ENCODE measurements at places on chromosomes 12 and 14.

GRCh38 chr12:1205512-1206060 is 214.6 kb downstream of the ERC1 start:
- no peaks in the 10 kb centered on the region for H3K27me3 ChIP-seq
- no peaks in the 10 kb centered on the region for H3K36me3 ChIP-seq
- H3K27ac ChIP-seq: peak overlapping the region; percentile 90
- DNase-seq: no peak

DNA sequence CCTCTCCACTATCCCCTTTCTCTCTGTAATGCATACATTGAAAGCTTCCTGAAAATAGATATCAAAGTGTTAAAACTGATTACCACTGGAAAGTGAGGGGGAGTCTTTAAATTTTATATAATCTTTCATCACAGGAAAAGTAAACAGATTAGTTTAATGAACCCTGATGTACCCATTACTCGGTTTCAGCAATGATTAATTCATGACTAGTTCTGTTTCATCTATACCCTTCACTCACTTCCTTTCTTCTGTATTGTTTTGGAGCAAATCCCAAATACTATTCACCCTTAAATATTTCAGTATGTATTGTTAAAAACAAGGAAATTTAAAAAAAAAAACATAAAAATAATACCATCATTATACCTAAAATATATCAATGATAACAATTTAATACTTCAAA is 67.3 kb upstream of the TMCC3 start:
- DNase-seq: no peak
- peaks cover 4% of the 10 kb centered on the region for H3K36me3 ChIP-seq

DNA sequence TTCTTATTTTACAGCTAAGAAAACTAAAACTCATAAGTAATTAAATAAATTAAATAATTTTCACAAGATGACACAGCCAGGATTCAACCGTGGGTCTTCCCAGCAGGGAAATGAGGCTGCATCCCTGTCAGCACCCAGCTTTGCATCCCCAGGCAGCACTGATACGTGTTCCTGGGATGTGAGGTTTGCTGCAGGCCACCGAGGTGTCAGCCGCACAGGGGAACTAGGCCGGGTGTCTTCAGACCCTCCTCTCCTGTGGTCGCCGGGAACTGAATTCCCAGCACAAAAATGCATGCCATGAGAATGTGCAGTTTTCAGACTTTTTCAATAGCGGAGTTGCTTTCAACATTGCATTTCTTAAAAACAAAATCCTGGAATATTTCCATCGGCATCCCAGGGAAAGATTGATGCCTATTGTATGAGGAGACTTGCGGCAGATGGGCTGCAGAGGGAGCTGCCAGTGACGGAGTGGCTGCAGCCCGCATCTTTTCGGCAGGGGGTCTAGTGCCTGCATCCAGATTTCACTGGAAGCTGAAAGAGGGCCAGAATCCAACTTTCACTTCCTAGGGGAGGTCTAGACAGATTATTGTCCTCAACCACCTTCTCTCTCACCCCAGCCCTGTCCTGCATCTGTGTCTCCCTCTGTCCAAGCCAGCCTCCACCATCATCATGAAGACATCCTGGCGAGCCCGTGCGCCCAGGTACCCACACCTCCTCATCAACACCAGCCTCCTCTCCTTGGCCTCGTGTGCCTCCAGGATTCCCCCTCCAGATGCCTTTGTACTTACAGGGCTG is 12.6 kb downstream of the LRTM2 start:
- no peak overlapping the region for H3K27ac ChIP-seq
- DNase-seq: no peak
- peaks cover 33% of the 10 kb centered on the region for H3K27me3 ChIP-seq
- no peaks in the 10 kb centered on the region for H3K36me3 ChIP-seq
- H3K4me3 ChIP-seq: no peak overlapping the region
- H3K4me1 ChIP-seq: no peaks in the 10 kb centered on the region

DNA sequence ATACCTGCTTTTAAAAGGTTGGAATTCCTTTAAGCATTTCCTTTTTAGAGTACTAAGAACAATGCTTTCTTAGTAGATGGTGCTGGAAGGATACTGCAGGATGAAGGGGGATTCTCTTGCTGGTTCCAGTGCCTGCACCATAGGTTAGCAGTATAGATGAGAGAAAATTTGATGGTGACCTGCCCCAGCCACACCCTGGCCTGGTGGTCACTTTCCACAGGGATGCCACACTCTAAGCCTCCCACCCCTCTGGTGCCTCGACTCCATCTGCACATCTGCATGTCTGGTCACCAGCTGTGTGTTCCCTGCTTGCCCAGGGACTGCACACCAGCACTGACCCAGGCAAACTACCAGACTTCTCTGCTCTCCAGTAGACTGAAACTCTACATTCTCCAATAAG is 19.1 kb downstream of the SLC2A3 start:
- no peak overlapping the region for H3K4me3 ChIP-seq
- H3K27ac ChIP-seq: no peak overlapping the region
- no peaks in the 10 kb centered on the region for H3K27me3 ChIP-seq
- H3K4me1 ChIP-seq: peaks cover 3% of the 10 kb centered on the region

DNA sequence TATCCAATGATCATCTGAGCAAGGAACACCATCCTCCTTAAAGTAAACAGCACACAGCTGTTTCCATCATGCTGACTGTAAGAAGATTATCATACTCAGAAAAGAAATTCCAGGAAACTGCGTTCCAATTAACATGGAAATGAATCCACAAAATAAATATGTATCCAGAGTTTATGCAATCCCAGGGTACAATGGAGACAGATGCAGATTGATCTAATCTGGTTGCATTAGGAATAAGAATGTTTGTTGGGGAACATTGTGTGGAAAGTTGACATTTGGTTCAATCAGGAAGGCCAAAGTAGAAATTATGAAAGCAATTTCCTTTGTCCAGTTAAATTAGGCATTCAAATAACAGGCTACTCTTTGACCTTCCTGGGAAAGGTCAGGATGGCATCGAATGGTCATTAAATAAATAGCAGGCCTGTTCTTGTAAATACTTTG is 236.9 kb upstream of the AMIGO2 start:
- peaks cover 69% of the 10 kb centered on the region for H3K4me1 ChIP-seq
- no peaks in the 10 kb centered on the region for H3K36me3 ChIP-seq
- H3K27me3 ChIP-seq: no peaks in the 10 kb centered on the region
- H3K27ac ChIP-seq: peak overlapping the region; percentile 7
- peak overlapping the region; percentile 77 for H3K4me3 ChIP-seq

DNA sequence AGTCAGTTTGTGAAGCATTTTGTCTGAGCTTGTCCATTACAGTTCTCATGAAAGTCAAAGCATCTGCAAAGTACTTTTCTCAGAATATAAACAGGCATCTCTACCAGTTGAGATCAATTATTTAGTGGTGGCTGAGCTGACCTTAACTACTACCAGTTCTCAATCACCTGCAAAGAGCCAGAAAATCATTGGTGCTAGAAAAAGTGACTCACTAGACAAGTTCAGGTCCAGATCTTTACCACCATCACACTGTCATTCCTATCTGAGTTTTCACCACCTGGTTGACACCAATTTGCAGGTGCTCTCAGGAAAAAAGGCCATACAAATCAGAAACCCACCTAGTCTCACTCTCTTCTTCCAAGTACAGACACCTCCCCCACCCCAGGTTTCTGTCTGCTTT is 33.3 kb downstream of the ITPR2 start:
- no peak for DNase-seq
- H3K27me3 ChIP-seq: no peaks in the 10 kb centered on the region
- peaks cover 26% of the 10 kb centered on the region for H3K4me1 ChIP-seq

DNA sequence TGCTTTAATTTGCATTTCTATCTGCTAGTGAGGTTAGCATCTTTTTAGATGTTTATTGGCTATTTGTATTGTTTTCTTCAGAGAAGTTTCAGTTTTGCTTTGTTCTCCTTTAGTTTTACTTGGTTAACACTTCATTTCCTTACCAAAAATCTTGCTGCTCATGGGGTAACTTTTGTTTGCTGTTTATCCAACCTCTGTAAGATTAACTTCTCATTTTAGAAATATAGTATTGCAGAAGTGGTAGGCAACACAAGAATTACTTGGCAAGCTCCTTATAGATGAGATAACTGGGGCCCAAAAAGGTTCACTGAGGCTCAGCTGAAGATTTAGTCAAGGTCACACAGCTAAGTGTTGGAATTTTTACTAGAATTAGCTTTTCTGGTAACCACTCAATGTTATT is 40.5 kb downstream of the ALKBH1 start:
- no peak overlapping the region for H3K27ac ChIP-seq
- no peaks in the 10 kb centered on the region for H3K27me3 ChIP-seq
- H3K4me1 ChIP-seq: no peaks in the 10 kb centered on the region
- no peaks in the 10 kb centered on the region for H3K36me3 ChIP-seq

DNA sequence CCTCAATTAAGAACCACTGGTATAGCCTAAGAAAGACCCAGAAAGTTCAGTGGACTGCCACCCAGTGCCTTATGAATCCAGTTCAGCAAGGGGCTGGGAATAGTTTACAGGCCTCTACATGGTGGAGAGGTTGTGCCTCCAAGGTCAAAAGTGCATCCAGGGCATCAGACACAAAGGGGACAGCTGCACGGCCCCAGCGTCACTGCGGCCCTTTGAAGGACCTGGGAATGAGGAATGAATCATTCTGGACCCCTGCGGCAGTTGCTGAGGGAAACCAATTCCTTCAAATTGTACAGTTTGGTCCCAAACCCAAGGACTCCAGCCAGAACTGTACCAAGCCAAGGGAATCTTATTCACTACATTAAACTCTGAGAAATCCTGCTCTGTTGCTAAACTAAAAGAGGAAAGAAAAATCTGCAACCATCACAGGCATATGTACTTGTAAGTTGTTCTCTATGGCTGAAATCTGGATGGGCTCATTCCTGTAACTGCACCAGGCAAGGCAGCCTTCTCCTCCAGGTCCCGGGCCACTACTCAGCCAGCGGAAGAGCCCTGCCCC is 10.9 kb upstream of the NGB start:
- DNase-seq: no peak
- H3K27ac ChIP-seq: no peak overlapping the region
- no peaks in the 10 kb centered on the region for H3K27me3 ChIP-seq
- no peaks in the 10 kb centered on the region for H3K4me1 ChIP-seq
- peaks cover 20% of the 10 kb centered on the region for H3K36me3 ChIP-seq

DNA sequence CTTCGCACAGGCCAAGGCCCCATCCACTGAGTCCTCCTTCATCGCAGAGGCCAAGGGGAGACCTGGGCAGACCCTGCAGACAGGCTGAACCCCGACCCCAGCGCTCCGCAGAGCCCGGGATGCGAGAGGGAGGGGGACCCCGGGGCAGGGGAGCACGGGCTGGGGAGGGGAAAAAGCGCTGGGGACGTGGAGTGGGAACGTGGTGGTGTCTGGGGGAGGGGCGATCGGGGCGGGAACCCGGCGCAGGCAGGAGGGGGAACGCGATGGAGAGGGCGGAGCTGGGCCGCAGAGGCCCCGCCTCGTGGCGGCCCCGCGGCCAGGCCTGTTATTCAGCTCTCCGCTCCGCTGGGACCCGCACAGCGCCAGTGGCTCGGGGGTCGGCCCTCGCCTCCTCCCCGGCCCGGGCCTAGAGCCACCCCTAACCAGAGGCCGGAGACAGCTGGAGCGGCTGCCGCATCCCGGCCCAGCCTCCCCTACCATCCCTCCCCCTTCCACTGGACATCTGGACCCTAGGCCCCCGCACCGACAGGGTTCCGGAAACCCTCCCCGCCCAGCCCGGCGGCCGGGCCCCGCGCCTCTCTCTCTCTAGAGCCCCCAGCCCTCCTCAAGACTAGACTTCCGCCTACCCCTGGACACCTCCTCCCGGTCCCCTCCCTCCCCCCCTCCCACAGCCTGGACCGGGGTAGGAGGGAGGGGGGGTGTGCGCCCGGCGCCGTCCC is at the start of gene ARHGEF25:
Gene ARHGEF25 (plus strand): TSS at position 328 of the 719 bp plus-strand sequence. CDS start 460 bp downstream, outside the sequence.
- peaks cover 44% of the 10 kb centered on the region for H3K4me1 ChIP-seq
- H3K27me3 ChIP-seq: peaks cover 78% of the 10 kb centered on the region
- peak within 1 kb of the TSS; percentile 57 for H3K4me3 ChIP-seq
- H3K36me3 ChIP-seq: no peaks in the 10 kb centered on the region
- peak within 1 kb of the TSS; percentile 34 for H3K27ac ChIP-seq

DNA sequence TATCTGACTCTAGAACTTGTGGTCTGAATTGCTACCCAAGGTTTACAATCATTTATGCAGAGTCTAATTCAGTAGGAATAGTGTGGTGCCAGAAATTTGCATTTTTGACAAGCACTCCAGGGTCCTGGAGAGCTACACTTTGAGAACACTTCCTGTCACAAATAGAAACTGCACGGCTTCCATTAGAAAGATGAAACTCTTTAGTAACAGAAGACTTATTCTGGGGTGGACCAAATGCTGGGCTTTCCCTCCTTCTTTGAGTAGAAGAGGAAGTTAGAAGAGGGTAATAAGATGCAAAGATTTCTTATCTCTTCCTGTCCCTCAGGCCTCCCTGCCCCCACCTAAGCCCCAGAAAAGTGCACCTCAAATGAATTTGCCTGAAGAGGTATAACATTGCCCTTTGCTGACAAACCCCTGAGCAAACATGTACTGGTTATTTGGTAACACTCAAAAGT is 28.4 kb downstream of the DGLUCY start:
- peak overlapping the region; percentile 4 for H3K4me3 ChIP-seq
- no peaks in the 10 kb centered on the region for H3K36me3 ChIP-seq
- H3K4me1 ChIP-seq: peaks cover 43% of the 10 kb centered on the region
- peak; percentile 69 for DNase-seq

GRCh38 chr14:80017795-80018194 is 193.5 kb downstream of the DIO2 start:
- H3K4me1 ChIP-seq: no peaks in the 10 kb centered on the region
- H3K36me3 ChIP-seq: no peaks in the 10 kb centered on the region
- no peak for DNase-seq

- H3K4me1 ChIP-seq: peaks cover 2% of the 10 kb centered on the region
- no peaks in the 10 kb centered on the region for H3K36me3 ChIP-seq
- no peak overlapping the region for H3K27ac ChIP-seq
- no peak overlapping the region for H3K4me3 ChIP-seq
- DNase-seq: no peak
- peaks cover 33% of the 10 kb centered on the region for H3K27me3 ChIP-seq
Measured at GRCh38 chr12:2641207-2641606, 153.6 kb upstream of the FKBP4 start.

Measured in naive B cell (primary cell).